H9 (cell line): ENCODE measurements at places on chromosomes 16 and 17. TPM values are rescaled to one million over a fixed set of nuclear protein-coding genes. Genes with fewer than 3 reads are reported as not detected.

DNA sequence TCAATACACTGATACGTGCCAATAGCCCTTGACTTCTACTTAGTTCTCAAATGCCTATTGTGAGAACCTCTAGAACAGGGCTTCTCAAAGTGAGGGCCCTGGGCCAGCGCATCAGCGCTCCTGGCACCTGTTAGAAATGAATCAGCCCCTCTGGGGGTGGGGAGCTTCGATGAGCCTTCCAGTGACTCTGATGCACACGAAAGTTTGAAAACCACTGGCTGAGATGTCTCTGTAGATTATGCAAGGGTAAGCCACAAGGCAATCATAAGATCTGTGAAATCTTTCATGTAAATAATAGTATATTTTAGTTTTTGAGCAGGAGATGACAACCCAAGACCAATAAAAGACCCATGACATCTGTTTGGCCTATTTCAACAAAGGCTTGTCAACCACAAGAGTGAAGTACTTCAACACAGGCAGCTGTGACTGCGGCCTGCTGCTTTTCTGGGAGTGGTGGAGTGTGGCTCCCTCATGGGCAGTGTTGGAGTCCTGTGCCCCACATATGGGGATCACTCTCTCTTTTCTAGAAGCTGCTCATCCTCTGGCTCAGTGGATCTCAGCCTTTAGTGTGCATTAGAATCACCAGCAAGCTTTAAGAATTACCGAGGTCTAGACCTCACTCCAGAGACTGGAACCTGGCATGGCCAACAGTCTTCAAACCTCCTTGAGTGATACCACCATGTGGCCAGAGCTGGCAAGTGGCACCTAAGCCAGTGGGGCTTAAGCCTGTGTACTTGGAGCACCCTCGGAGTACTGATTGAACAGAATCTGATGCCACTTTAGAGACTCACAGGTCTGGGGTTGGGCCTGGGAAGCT is 5.8 kb downstream of the MTHFSD start:
- H3K4me1 ChIP-seq, result no peaks in the 10 kb centered on the region
- no peaks in the 10 kb centered on the region for H3K27me3 ChIP-seq
- DNase-seq, result no peak
- H3K4me3 ChIP-seq, result no peak overlapping the region
- H3K27ac ChIP-seq, result no peak overlapping the region
- no peaks in the 10 kb centered on the region for H3K36me3 ChIP-seq

TMC7 gene
- total RNA-seq, result 4.3 and 4.8 TPM in 2 replicates

- no peaks in the 10 kb centered on the region; the same call in 1 of the 2 replicates for H3K4me1 ChIP-seq
- no peaks in the 10 kb centered on the region for H3K36me3 ChIP-seq
- no peak for DNase-seq
- no peak overlapping the region for H3K27ac ChIP-seq
- no peak overlapping the region for H3K4me3 ChIP-seq
- H3K27me3 ChIP-seq, result no peaks in the 10 kb centered on the region
These were observed 5.9 kb upstream of the SLC13A2 start for GRCh38 chr17:28467456-28468025.

CDH13 gene
- total RNA-seq, result 1.5 and 2.4 TPM in 2 replicates
